ENCODE measurements at places on chromosomes 3 and 15. TPM values are rescaled to one million over a fixed set of nuclear protein-coding genes. Genes with fewer than 3 reads are reported as not detected.

GRCh38 chr3:13668136-13668535, 119.2 kb downstream of the FBLN2 start:
- no peak for DNase-seq
- H3K27ac ChIP-seq: no peak overlapping the region
- H3K4me1 ChIP-seq: no peaks in the 10 kb centered on the region

Gene EPHB3
- total RNA-seq: 65.0 TPM

Gene ERICH6
- total RNA-seq: not detected

GRCh38 chr3:141330718-141331376, 37.5 kb upstream of the ZBTB38 start:
- H3K27ac ChIP-seq: no peak overlapping the region
- no peaks in the 10 kb centered on the region for H3K27me3 ChIP-seq
- no peak overlapping the region for H3K4me3 ChIP-seq
- peaks cover 39% of the 10 kb centered on the region for H3K4me1 ChIP-seq
- no peak for DNase-seq

DNA sequence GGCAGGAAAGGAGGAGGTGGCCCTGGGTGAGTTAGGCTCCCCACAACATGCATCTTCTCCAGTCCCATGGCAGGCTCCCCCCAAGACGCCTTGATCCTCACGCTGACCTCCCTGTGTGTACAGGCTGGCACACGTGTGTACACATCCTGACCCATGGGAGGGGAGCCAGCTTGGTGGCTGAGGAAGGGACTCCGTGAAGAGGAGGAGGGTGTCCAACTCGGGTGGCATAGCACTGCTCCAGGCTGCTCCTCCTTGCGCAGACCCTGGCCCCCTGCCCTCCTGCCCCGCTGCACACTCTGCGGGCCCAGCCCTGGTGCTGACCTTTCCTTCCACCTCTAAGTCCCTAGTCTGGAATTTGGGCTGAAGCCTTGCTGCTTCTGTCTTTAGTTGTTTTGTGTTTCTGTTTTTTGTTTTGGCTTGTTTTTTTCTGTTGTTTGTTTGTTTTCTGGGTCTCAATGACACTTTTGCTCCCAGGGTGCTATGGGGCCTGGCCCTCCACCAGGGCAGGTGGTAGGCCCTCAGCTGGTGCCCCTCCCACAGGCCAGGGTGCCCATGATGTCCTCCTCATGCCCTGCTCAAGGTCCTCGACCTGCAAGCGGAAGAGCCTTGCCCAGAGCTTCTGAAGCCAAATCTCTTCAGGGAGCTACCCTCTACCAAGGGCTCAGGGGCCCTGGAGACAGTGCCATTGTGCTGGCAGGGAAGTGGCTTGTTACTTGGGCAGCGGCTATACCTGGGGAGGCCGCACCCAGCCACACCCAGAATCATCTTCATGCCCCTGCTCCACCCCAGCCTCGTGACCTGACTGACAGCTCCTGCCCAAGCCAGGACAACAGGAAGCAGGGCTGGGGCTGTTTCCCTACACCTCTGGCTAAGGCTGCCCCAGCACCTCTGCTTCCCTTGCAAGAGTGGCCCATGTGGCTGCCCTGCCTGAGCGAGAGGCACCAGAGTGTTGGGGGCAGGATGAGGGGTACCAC, 5.1 kb downstream of the EPHB3 start:
- peaks cover 3% of the 10 kb centered on the region for H3K36me3 ChIP-seq
- no peak for DNase-seq
- peak overlapping the region; percentile 97 for H3K4me3 ChIP-seq
- H3K4me1 ChIP-seq: peaks cover 53% of the 10 kb centered on the region

DNA sequence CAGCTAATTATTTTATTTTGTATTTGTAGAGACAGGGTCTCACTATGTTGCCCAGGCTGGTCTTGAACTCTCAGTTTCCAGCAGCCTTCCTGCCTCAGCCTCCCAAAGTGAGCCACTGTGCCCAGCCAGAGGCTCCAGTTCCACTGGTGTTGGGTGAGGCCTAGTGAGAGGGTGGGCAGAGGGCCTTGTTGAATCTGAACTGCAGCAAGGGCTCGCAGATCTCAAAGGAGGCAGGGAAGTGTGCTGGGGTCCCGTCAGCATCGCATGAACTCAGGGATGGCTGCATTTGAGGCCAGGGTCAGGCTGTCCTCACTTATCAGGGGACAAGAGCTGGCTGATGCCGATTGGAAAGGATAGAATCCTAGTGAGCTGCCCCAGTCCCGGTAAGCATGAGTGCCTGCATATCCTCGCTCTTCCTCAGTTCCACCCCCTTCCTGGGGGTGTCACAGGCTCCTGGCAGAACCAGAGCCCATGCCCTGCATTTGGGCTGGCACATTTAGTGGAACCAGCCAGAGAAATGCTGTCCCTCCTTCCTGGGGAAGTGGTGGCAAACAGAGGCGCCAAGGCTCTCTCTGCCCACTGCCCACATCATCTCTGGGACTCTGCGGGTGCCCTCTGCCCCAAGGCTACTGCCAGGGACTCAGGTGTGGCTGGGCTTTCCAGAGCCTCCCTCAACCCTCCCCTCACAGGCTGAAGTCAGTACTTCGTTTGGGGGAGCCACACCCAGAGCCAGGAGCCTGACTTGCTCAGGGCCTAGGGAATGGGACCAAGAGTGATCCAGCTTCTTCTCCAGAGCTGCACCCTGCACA, 24.1 kb downstream of the ALS2CL start:
- H3K36me3 ChIP-seq: no peaks in the 10 kb centered on the region
- H3K27ac ChIP-seq: no peak overlapping the region

DNA sequence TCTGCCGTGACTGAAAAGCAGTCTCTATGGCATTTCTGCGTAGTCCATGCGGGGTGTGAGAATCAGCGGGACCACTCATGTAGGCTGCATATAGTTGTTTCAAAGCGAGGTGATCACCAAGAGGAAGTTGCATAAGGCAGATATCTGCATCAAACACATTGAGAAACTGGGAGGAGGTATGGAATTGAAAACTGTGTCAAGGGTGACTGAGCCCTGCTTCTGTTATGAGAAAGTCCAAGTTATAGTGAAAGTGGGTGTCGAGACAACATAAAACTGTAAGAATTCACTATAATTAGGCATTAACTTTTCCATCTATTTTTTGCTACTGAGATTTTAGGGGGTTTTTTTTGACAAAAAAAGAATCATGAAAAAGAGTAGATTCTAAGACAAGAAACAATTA, 109.3 kb downstream of the ZIC1 start:
- no peak overlapping the region for H3K4me3 ChIP-seq
- no peaks in the 10 kb centered on the region for H3K27me3 ChIP-seq
- no peaks in the 10 kb centered on the region for H3K4me1 ChIP-seq
- no peak for DNase-seq

Gene C3orf22
- not detected for total RNA-seq

Gene FOXB1
- 0.60 TPM for total RNA-seq

DNA sequence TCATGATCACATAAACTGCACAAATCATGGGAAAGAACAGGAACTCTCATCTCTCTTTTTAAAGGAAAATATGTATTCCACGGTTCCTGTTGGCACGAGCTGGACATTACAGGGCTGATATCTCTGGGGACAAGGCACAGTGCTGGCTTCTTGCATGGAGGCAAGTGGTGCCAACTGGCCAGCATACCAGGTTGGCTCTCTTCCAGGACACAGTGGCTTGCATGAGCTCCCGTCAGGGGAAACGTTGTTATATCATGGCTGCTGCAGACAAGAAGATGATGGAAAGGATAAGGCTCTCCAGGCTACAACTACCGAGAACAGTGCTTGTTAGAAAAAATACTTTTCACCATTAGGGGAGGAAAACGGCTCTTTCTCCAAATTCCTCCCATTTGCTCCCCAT, 283.9 kb downstream of the RORA start:
- no peak overlapping the region for H3K27ac ChIP-seq
- no peak overlapping the region for H3K4me3 ChIP-seq
- DNase-seq: no peak

Gene STAC
- 4.9 TPM for total RNA-seq

Gene NR1I2
- 1.4 TPM for total RNA-seq

DNA sequence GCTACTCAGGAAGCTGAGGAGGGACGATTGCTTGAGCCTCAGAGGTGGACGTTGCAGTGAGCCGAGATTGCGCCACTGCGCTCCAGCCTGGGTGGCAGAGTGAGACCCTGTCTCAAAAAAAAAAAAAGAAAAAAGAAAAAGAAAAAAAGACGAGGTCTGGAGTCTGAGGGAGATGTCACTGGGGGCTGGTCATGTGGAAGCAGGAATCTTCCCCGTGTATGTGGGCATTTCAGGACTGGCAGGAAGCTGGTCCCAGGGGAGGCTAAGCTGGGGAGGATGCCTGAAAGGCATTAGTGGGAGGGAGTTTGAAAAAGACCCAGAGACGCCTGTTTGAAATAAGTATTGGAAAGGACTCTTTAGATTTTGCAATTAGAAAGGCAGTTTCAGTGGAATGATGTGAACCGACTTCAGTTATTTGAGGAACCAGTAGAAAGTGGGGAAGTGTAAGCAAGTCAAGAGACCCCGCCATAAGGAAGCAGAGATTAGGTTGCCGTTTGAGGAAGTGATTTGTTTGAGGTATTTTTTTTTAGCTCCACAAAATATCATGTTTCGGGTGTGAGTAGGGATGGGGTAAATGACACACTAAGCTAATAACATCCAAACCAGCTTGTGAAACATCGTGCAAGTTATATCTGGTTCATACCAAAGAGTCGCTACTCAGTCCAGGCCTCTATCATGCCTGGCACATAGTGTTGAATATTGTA, 55.5 kb downstream of the ST6GAL1 start:
- no peak overlapping the region for H3K27ac ChIP-seq
- peaks cover 11% of the 10 kb centered on the region for H3K4me1 ChIP-seq
- H3K27me3 ChIP-seq: no peaks in the 10 kb centered on the region

GRCh38 chr3:183875411-183875810, 9.3 kb downstream of the PARL start:
- peaks cover 14% of the 10 kb centered on the region for H3K36me3 ChIP-seq
- DNase-seq: no peak
- H3K27ac ChIP-seq: no peak overlapping the region

- H3K36me3 ChIP-seq: no peaks in the 10 kb centered on the region
- H3K4me1 ChIP-seq: peaks cover 35% of the 10 kb centered on the region
- H3K27ac ChIP-seq: no peak overlapping the region
- DNase-seq: no peak
- H3K27me3 ChIP-seq: peaks cover 44% of the 10 kb centered on the region
Measured at GRCh38 chr15:70439304-70439877, 324.0 kb downstream of the UACA start.

DNA sequence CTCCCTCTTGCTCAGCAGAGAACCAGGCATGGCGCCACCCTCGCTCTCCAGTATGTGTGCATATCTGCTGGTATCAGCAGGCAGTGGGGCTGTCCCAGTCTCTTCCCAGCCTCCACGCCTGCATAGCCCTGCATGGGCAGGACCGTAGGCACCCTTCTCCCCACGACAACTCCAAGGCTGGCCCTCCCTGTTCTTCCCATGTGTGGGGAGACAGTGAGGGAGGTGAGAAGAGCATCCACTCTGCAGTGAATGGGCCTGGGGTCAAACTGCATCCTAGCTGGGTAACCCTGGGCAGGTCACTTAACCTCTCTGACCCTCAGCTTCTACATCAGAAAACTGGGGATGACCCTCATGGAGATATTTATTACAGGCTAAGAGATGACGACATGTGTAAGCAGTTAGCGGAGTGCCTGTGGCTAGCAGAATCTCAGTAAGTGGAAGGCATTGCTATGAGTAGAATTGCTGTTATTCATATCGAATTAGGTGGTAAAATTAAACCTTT, 13.3 kb upstream of the SSUH2 start:
- H3K27me3 ChIP-seq: peaks cover 14% of the 10 kb centered on the region
- H3K4me3 ChIP-seq: no peak overlapping the region
- H3K27ac ChIP-seq: no peak overlapping the region
- peaks cover 7% of the 10 kb centered on the region for H3K36me3 ChIP-seq
- H3K4me1 ChIP-seq: peaks cover 37% of the 10 kb centered on the region

Gene GP9
- not detected for total RNA-seq

- no peaks in the 10 kb centered on the region for H3K4me1 ChIP-seq
- no peak overlapping the region for H3K27ac ChIP-seq
- no peak overlapping the region for H3K4me3 ChIP-seq
- no peaks in the 10 kb centered on the region for H3K36me3 ChIP-seq
Measured at GRCh38 chr3:145959457-145960088, 201.4 kb downstream of the PLOD2 start.

Gene ALDH1A2
- total RNA-seq: 38.3 TPM

Gene FRMD4B
- total RNA-seq: 38.7 TPM

Gene RAB7A
- 157 TPM for total RNA-seq

Gene ROBO1
- 182 TPM for total RNA-seq

Gene PLA1A
- 1.6 TPM for total RNA-seq

DNA sequence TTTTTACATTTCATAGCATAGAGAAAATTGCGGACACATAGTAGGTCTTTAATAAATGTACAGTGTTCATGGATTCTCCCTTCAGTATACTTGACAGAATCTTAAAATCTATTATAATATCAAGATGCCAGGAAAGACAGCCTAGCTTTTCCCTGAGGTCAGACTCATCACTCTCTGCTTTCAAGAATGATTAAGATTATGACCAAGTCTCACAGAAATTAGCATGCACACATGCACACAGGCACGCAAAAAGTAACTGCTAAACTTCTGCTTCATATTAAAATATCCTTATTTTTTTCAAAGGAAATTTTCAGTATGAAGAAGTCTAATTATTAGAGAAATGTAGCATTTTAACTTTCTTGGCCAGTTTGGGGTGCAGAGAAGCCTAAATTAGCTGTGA, 493.8 kb upstream of the NECTIN3 start:
- H3K27me3 ChIP-seq: no peaks in the 10 kb centered on the region
- H3K4me3 ChIP-seq: no peak overlapping the region
- no peak overlapping the region for H3K27ac ChIP-seq
- DNase-seq: no peak
- H3K36me3 ChIP-seq: peaks cover 8% of the 10 kb centered on the region

GRCh38 chr3:48960841-48961413, 29.1 kb upstream of the P4HTM start:
- no peaks in the 10 kb centered on the region for H3K27me3 ChIP-seq
- no peak overlapping the region for H3K27ac ChIP-seq
- no peak overlapping the region for H3K4me3 ChIP-seq
- no peaks in the 10 kb centered on the region for H3K4me1 ChIP-seq
- H3K36me3 ChIP-seq: peaks cover 9% of the 10 kb centered on the region

Gene CLSTN2
- total RNA-seq: 15.5 TPM

DNA sequence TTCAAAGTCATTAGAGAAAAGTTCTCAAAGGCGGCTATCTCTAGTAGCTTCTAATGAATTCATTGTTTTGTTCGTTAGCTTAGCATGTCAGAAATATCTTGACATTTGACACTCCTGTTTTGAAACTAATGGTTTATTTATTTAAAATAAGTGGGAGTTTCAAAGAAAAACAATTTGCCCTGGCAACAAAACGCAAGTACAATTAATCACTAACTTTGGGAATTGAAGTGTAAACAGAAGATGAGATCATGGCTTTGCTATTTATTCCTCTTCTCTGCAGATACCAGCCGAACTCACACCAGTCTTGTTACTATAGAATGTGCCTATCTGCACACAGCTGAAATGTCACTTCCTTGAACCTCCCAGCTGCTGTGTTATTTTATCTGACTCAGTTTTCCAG, 27.5 kb downstream of the MASP1 start:
- peak overlapping the region; percentile 20 for H3K27ac ChIP-seq
- no peak for DNase-seq
- no peak overlapping the region for H3K4me3 ChIP-seq
- peaks cover 28% of the 10 kb centered on the region for H3K4me1 ChIP-seq
- no peaks in the 10 kb centered on the region for H3K36me3 ChIP-seq
- H3K27me3 ChIP-seq: no peaks in the 10 kb centered on the region

GRCh38 chr3:9834520-9835380, 9.1 kb downstream of the RPUSD3 start:
- no peaks in the 10 kb centered on the region for H3K27me3 ChIP-seq
- DNase-seq: no peak
- H3K27ac ChIP-seq: no peak overlapping the region
- H3K36me3 ChIP-seq: no peaks in the 10 kb centered on the region

- H3K4me1 ChIP-seq: no peaks in the 10 kb centered on the region
- H3K27me3 ChIP-seq: no peaks in the 10 kb centered on the region
- H3K4me3 ChIP-seq: no peak overlapping the region
- H3K36me3 ChIP-seq: peaks cover 16% of the 10 kb centered on the region
Measured at GRCh38 chr15:67224889-67225288, 29.6 kb downstream of the AAGAB start.

Gene CCDC39
- not detected for total RNA-seq

Gene P3H2
- total RNA-seq: 23.5 TPM
